ENCODE measurements at places on chromosomes 11 and 22.
A peak's percentile ranks its signal among the peaks of the same experiment; 100 is the strongest.

- DNase-seq: no peak
Observed at GRCh38 chr11:73312851-73313327, 4.8 kb downstream of the ARHGEF17 start.

DNA sequence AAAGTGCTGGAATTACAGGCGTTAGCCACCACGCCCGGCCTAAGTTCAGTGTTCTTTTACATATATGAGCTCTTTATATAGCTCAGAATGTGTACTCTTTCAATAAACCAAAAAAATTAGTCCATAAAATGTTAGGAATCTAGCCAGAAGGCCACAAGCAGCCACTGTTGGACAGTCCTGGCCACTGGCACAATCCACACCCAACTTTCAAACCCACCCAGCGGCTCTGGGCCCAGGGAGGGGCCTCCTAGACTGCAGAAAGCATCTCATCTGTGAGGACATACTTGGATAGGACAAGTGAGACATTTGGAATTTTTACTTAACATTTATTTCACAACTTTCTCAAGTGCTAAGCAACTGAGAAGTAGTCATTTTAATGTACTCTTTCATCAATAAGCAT lies 6.4 kb downstream of the PACSIN2 start:
- DNase-seq: no peak

DNA sequence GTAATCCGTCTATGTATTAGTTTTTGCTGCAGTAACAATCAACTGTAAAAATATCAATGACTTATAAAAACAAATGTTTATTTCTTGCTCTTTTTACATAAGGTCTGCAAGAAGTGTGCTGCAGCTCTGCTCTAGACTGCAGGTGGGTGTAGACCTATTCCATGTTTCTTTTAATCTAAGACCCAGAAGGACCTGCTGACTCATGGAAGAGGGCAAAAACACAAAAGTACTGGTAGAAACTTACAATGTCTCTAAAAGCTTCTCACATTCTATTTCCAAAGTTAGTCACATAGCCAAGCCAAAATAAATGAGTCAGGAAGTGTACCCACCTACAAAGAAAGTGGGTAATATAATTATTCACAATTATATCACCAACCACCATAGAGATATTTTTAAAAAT lies 435.9 kb upstream of the FAT3 start:
- no peak for DNase-seq

- no peak for DNase-seq
Observed at GRCh38 chr11:75845324-75845723, 30.3 kb downstream of the UVRAG start.

- DNase-seq: peak; percentile 12
Observed at GRCh38 chr11:2795491-2795991, 90.0 kb downstream of the CDKN1C start.

DNA sequence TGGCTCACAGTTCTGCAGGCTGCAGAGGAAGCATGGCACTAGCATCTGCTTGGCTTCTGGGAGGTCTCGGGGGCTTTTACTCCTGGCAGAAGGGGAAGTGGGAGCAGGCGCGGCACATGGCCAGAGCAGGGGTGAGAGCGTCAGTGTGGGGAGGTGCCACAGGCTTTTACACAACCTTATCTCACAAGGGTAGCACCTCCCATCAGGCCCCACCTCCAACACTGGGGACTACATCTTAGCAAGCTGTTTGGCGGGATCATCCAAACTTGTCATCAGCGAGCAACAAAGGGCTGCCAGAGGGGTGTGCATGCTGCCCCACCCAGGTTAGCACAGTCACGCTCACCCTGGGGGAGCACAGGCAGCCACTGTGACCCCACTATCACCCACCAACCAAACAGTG lies 18.9 kb upstream of the YPEL1 start:
- DNase-seq: peak; percentile 57
